ENCODE measurements at places on chromosomes 12 and 14.
A peak's percentile ranks its signal among the peaks of the same experiment; 100 is the strongest.

DNA sequence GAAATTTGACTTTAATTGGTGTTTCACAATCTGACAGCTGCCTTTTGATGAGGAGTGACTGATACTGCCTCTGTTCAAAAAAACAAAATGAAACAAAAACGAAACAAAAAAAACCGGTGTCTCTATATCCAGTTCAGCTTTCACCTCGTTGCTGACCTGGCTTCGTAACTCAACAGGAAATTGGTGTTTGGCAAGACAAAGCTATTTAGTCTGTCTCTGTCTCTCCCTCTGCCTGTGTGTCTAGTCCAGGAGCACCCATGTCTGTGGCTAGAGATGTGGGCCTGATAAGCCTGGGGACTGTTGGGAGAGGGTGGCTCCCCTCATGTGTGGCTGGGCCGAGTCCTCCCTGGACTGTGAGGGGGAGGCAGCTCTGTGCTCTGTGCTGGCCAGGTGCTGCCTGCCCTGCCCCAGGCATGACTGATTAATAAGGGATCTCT lies 11.3 kb downstream of the CACNA1C start:
- DNase-seq, result no peak

DNA sequence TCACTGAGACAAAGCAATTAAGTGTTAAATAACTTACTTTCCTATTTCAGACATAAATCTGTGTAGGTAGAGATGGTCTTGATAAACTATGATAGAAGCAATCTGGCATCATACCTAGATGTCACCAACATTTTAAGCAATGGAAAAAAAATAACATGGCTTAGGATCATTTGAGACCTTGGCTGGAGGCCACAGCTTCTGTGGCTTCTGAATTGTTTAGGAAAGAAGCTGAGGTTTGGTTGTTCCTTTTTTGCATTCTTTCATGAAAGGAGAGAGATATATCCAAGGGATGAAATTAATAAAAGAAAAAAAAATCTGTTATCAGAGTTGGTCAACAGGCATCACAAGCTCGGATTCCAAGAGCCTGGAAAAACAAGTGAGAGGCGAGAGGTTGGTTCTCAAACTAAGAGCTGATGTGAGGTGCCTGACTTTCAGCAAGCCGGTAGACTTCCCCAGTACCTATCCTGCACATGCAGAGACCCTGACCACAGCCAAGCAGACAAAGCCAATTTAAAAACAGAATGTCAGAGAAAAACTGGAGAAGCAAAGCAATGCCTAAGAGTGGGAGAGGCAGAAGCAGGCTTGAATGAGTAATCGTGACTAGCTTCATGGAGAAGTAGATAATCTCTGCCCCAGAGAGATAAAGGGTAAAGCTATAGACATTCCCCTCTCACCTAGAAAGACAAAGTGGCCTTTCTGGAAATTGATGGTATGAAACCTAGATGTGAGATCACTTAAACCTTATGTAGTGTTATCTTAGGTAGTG lies 43.4 kb upstream of the ST8SIA1 start:
- no peak for DNase-seq

DNA sequence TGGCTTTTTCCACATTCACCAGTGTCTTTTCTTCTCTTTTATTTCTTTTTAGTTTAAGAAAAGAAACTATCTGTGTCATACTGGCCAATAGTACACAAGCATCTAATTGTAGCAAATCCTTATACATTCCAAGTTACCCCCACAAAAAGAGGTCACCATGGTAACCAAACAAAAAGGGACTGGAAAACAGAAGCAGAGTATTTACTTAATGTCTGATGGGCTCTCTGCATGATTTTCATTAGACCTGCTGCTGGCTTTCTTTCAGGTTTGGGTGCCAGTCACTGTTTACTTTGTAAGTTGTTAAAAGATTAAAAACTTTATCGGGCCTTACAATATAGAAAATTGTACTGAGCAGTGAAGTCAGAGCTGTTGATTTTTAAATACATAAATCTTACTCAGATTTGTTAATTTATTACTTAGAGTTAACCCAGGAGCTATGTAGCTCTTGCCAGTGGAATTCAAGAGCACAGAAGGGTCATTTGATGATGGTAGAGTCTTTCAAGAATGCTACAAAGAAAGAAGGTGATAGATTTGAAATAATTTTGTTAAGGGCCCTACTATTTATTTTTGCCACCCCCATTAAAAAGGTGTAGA lies 123.9 kb downstream of the BRMS1L start:
- DNase-seq, result no peak

- no peak for DNase-seq
These were observed 10.2 kb upstream of the C12orf43 start for GRCh38 chr12:121026274-121027045.

- no peak for DNase-seq
These were observed 255.8 kb downstream of the TMTC2 start for GRCh38 chr12:82942521-82942920.

- DNase-seq, result peak; percentile 12
These were observed 243.1 kb downstream of the C12orf75 start for GRCh38 chr12:105573574-105573973.

- no peak for DNase-seq
These were observed 420.1 kb downstream of the DIO2 start for GRCh38 chr14:79791055-79791732.

GRCh38 chr12:32566663-32567295 lies 112.3 kb upstream of the DNM1L start:
- no peak for DNase-seq

DNA sequence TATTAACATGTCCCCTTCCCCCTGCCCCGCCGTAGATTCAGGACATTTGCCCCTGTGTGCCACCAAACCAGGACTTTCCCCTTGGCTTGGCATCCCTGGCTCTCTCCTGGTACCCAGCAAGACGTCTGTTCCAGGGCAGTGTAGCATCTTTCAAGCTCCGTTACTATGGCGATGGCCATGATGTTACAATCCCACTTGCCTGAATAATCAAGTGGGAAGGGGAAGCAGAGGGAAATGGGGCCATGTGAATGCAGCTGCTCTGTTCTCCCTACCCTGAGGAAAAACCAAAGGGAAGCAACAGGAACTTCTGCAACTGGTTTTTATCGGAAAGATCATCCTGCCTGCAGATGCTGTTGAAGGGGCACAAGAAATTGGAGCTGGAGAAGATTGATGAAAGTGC lies 28.9 kb downstream of the HRK start:
- DNase-seq, result no peak

DNA sequence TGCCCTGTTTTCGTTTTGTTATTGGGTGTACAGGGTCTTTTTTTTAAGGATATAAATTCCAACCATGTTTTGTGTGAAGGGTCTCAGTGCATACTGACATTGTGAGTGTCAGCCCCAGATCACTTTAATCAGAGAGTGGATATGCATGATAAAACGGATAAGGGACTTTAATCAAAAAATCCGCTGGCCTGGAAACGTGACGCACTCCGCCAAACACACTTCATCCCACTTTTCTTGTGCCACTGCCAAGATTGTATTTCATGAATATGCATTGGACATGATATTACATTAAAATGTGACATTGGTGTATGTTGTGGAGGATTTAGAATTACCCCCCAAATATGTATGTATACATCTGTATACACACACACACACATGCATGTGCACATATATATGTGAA lies 273.1 kb downstream of the VRK1 start:
- no peak for DNase-seq

DNA sequence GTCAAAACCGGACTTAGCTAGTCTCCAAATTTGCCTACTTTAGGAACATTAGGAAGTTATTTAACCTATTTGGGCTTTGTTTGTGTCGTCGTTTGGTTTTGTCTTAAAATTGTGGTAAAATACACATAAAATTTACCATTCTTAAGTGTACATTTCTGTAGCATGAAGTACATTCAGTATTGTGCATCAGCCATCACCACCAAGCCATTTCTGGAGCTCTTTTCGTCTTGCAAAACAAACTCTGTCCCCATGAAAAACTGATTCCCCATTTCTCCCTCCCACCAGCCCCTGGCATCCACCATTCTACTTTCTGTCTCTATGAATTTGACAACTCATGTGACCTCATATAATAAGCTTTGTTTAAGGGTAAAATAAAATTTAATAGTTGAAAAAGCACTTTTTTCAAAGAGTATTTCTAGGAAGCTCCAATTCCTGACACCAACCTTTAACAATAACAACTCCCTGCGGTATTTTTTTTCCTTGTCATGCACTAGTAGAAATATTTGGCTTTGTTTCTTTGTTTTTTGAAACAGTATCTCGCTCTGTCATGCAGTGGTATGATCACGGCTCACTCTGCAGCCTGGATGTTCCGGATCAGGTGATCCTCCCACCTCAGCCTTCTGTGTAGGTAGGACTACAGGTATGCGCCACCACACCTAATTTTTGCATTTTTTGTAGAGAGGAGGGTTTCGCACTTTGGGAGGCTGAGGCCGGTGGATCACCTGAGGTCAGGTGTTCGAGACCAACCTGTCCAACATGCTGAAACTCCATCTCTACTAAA lies 3.6 kb upstream of the UBC start:
- DNase-seq, result no peak

GRCh38 chr14:37591311-37591940 lies 3.6 kb downstream of the FOXA1 start:
- DNase-seq, result no peak

DNA sequence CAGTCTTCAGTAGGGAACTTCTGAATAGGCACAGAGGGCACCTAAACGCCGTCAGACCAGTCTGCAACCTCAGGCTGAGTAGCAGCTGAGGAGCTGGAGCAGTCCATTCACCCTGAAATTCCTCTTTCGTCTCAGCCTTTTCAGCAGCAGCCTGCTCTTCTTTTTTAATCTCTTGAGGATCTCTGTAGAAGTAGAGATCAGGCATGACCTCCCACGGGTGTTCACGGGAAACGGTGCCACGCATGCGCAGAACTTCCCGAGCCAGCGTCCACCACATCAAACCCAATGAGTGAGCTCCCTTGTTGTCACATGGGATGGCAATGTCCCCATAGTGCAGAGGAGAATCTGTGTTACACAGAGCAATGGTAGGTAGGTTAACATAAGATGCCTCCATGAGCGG lies 11.1 kb upstream of the MARK3 start:
- DNase-seq, result no peak

DNA sequence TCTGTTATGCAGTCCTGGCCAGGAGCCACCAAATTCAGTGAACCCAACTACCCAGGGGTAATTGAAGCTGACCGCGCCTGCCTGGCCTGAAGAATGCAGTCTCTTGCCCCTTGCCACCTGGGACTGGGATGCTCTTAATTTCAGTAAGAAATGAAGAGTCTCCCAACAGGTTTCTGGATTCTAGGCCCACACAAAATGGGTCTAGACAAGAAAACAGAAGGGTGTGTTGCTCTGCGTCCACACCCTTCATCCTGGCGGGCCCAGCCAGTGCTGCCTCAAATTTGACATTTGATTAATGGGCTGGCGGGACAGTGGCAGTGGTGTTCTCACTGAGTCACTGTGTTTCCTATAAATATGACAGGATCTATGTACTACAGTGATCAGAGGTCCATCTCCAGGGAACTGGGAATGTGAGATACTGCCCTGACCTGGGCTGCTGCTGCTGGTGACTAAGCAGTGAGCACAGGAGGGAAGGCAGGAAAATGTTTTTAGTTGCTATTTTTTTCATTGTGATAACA lies 6.5 kb downstream of the TMEM253 start:
- DNase-seq, result no peak

DNA sequence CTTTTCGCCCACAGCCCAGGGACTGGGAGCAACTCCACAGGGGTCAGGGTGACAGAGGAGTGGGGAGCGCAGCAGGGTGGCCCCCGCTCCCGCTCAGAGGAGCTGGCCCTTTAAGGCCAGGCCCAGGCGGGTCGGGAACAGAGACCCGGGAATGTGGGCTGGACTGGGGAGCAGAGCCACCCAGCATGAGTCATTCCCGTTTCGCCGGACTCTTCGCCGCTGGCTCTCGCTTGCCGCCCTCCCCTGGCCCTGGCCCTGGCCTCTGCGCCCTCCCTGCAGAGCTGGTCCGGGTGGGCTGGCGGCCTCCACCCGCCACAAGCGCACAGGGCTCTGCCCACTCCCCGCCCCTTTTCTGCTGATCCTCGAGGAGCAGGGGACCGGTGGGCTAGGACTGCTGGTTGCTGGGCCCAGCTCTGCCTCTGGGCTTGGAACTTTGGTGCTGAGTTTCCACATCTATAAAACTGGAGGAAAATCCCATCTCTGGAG lies 92.8 kb downstream of the NINJ2 start:
- DNase-seq, result peak; percentile 52

- no peak for DNase-seq
These were observed 55.1 kb upstream of the E2F7 start for GRCh38 chr12:77120156-77121085.

- DNase-seq, result no peak
These were observed 154.3 kb upstream of the SRRM4 start for GRCh38 chr12:118827047-118827446.

GRCh38 chr14:98957211-98958047 lies 314.6 kb downstream of the BCL11B start:
- DNase-seq, result no peak

GRCh38 chr14:31777312-31777711 lies 216.1 kb downstream of the NUBPL start:
- no peak for DNase-seq

DNA sequence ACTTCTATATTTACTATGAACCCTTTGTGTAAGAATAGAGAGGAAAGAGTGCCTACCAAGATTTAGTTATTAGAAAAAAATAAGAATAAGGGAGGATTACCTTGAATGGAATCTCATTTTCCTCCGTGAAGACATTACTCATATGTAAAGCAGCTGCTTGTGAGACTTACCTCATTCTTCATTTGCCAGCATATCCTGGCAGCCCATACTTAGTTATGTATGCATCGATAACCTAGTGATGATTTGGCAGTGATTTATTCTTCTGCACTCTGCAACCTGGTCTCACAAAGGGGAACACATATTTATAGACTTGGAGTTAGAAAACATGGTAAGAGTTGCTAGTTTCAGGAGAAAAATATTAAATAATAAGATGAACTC lies 56.8 kb downstream of the LRFN5 start:
- DNase-seq, result peak; percentile 34

- DNase-seq, result no peak
These were observed 8.2 kb downstream of the ZFHX2 start for GRCh38 chr14:23543403-23543802.

GRCh38 chr12:120738252-120739030 lies 12.8 kb downstream of the ACADS start:
- DNase-seq, result no peak

GRCh38 chr12:128551266-128551665 lies 272.5 kb downstream of the SLC15A4 start:
- DNase-seq, result no peak

DNA sequence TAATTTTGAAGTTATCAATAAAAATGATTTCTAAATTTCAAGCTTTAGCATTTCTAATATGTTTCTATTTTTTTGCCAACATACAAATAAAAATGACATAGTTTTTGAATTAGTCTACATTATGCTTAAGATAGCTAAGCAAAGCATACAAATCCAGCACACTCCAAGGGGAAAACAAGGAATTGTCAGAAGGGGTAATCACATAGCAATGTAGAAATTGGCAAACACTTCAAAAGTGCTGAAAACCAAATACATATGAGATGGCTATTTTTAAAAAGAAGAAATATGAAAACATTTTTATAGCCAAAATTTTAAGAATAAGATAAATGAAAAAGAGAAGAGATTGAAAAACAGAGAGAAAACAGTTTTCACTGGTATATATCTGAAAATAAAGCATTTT lies 308.0 kb downstream of the SLC6A15 start:
- DNase-seq, result no peak
